ENCODE measurements at places on chromosomes 2 and 18.

GRCh38 chr2:2472044-2472443, 141.0 kb upstream of the MYT1L start:
- no peak for DNase-seq

- no peak for DNase-seq
Observed at GRCh38 chr2:185475914-185476313, 262.7 kb upstream of the FSIP2 start.

DNA sequence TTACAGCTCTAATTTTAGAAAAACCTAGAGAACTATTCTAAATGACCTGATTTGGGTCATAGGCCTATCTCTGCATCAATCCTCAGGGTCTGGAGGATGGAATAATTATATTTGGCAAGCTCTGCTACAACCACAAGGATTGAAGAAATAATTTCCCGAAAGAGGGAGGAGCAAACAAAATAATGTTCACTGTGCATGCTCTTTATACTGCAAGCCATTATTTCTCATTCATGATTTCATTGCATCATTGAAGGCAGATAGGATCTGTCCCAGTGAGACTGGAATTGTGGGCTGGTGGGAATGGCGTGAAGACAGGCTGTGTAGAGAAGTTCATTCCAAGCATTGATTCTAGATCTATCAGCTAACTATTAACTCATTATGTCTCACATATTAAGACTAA, 12.7 kb upstream of the MAPRE2 start:
- DNase-seq = no peak

- DNase-seq = no peak
Observed at GRCh38 chr18:47149457-47150028, 757 bp downstream of the HDHD2 start.

- DNase-seq = no peak
Observed at GRCh38 chr2:42558827-42559226, 9.6 kb upstream of the MTA3 start.

DNA sequence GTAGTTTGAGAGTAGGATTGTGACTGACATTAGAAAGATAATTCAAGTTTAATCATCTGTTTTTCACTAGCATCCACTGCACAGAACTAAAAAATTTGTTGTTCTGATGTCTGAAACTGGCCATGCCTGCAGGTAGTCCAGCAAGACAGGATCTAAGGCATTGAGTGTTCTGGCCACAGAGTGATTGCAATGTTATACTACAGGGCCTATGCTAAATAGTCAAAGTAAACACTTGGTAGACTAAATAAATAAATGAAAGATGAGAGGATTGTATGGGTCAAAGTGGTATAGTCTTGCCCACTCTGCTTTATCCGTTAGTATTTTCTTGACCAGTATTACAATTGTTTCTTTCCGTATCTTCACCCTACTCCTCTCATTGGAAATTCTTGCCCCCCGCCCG, 27.6 kb upstream of the FANCL start:
- no peak for DNase-seq

GRCh38 chr2:64192664-64193105, 48.5 kb upstream of the PELI1 start:
- DNase-seq = no peak

- DNase-seq = no peak
Observed at GRCh38 chr2:128354726-128355470, 36.2 kb upstream of the HS6ST1 start.

- no peak for DNase-seq
Observed at GRCh38 chr2:1842945-1843344, 98.6 kb upstream of the PXDN start.

DNA sequence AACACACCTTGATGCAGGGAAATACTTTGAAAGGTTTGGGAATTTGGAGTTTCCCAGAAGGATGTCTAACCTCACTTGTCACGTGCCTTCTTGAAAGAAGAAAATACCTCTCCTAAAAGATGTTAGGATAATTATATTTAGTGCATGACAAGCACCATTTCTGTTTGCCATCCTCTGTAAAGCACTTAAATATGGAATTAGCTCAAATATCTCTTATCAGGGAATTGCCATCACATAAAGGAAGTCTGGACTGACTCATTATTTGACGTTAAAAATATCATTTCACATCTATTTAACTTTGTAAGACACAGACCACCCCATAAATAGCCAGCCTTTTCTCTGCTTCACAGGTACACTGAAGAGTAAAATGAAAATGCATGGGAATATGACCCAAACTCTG, 140.1 kb downstream of the STK39 start:
- DNase-seq = no peak

DNA sequence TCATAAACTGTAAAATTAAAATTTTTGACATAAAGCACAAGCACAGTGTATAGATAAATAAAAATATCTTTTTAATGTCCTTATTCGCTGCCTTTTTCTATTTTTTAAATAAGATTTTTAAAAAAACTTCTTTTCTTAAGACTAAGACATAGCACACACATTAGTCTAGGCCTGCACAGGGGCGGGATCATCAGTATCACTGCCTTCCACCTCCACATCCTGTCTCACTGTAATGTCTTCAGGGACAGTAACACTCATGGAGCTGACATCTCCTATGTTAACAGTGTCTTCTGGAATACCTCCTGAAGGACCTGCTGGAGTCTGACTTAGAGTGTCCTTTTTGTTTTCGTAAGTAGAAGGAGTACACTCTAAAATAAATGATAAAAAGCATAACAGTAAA, 33.0 kb downstream of the VAPA start:
- no peak for DNase-seq

- no peak for DNase-seq
Observed at GRCh38 chr2:55761526-55761925, 67.9 kb upstream of the PNPT1 start.

GRCh38 chr2:177633910-177634294, 241.3 kb downstream of the AGPS start:
- DNase-seq = no peak

GRCh38 chr2:165623783-165624469, 154.4 kb downstream of the CSRNP3 start:
- no peak for DNase-seq

DNA sequence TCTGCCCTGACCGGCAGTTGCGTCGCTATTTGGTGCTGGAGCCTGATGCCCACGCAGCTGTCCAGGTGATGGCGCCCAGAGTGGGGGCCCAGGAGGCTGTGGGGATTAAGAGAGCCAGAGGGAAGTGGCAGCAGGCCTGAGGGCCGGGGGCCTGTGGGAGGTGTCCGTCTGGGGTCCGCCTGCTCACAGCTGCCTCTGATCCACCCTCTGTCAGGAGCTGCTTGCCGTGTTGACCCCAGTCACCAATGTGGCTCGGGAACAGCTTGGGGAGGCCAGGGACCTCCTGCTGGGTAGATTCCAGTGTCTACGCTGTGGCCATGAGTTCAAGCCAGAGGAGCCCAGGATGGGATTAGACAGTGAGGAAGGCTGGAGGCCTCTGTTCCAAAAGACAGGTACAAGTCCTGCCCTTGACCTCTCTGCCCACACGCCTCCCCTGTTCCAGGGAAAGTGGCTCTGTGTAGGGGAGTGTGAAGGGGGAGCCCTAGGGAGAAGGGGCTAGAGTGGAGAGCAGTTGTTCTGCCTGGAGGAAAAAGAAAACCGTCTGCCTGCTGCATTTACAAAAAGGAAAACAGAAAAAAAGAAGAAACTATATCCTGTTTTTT, 11.6 kb downstream of the STK11IP start:
- DNase-seq = no peak

DNA sequence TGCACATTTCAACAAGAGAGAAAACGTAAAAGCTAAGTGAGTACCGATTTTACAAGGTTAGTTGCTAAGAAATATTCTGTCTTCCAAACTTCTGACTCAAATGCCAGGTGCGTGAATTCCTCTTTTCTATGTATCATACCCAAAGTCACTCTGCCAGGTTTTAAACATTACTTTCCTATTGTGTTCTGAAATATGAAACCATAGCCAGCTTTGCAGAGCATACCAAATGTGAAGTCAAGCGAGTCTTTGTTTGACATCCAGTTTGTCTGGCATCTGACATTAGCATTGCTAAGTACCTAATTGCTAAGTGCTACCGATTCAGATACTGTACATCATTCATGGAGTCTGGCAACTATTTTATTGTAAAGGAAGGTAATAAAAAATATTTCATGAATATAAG, 321.9 kb upstream of the GALNT5 start:
- no peak for DNase-seq

- no peak for DNase-seq
Observed at GRCh38 chr2:239409976-239410375, 9.2 kb upstream of the HDAC4 start.

- DNase-seq = no peak
Observed at GRCh38 chr2:19809206-19809605, 92.6 kb downstream of the TTC32 start.

DNA sequence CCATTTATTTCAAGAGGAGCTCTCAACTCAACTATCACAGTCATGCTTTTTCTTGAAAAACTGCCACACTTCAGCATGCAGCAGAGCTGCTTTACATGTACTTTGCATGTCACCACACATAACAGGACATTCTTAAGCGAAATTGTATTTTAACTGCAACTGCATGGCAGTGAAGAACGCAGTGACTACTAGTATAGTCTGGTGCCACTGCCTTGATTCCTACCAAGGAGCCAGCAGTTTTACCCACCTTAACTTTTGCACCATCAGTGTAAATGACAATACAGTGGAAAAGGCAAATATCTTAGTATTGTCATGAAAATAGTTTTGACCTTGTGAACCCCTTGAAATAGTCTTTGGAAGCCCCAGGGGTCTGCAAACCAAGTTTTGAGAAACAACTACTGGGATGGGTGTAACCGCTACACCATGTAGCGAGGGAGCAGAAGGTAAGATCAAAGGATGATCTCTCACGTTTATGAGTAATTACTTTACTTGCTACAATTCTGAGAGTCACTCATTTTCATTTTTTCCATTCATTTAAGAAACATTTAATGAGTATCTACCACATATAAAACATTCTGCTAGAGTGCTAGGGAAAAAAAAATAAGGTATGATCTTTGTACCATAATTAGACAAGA, 32.3 kb upstream of the MPP4 start:
- no peak for DNase-seq

GRCh38 chr2:112794131-112794733, 9.9 kb upstream of the IL1A start:
- no peak for DNase-seq

DNA sequence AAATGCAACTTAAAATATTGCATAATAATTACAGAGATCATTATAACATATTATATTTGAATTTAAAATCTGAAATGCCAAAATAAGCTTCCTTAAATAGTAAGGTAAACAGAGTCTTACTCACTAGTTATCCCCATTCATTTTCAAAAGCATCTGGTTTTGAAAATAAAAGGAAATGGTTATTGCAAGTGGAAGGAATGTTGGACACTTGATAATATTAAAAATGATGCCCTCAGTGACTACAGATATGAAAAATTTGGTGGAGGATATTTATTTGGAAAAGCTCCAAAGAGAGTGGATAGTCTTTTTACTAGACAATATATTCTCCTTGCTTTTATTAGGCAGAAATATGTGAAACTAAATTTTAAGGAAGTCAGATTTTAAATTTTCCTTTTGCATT, 39.7 kb downstream of the CDH19 start:
- no peak for DNase-seq

DNA sequence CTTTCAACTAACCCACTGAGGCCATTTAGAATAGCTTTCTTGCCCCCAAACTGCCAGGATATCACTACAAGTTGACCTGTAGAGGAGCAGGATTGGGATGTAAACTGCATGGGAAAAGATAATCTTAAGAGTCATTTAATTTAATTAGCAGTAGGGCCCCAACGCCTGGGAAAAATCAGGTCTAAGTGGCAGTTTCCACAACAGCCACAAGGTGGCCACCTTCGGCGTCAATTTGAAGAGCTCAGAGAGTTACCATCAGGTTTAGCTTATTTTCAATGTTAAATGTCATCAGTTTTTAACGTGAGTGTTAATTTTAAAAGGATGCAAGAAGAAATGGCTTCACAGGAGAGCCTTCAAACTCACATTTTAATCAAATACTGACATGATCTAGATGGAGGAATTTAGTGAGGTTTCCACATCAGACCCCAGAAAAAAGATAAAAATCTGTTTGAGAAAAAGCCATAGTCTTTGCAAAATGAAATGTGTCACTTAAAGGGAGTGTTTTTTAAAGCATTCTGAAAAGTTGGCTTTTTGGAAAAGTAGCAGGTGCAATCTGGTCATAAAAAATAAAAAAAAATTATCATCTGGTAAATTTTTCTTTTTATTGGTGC, 77.3 kb upstream of the UPP2 start:
- no peak for DNase-seq

GRCh38 chr2:149908726-149909683, 321.4 kb upstream of the MMADHC start:
- DNase-seq = no peak

DNA sequence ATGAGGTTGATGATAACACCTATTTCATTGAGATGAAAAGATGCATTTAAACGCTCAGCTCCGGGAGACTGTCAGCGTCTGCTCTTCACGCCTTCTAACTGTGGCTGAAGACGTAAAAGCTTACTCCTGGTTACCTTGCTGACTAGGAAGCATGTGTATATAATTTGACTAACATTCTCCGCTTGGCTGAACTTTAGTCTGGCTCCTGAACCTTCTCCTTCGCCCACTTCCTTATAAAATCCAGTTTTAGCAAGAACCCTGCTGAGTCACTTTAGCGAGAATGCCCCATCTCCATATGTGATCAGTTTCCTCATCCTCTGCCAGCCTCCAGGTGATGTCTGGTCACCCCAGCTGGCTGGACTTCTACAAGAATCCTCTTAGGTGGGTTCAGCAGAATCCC, 12.7 kb upstream of the CREG2 start:
- DNase-seq = no peak

GRCh38 chr18:7492385-7492784, 74.7 kb upstream of the PTPRM start:
- no peak for DNase-seq

DNA sequence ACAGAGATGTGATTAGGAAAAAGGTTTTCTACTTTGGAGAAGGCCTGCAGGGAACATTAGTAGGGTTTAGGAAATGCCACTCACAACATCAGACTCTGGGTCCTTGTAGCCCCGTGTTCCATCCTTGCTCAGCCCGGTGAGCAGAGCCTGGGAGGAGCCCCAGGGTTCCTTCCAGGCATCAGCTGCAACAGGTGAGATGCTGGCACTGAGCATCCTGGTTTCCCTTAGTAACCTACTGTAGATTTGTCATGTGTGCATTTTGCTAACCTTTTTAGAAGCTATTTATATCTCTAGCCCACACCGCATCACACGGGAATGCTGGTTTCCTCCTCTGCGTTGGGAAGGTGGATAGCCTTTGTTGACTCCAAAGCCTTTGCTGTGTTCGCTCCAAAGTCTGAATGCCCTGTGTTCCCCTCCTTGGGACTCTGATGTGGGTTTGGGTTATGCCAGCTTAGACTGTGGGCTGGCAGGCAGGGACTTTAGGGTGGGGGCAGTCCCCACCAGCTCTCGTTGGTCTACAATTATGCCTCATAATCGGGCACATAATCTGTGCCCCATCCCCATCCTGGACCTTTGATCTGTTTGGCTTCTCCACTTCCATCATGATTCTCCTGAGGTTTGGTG, 69.3 kb downstream of the TMEM247 start:
- DNase-seq = no peak

DNA sequence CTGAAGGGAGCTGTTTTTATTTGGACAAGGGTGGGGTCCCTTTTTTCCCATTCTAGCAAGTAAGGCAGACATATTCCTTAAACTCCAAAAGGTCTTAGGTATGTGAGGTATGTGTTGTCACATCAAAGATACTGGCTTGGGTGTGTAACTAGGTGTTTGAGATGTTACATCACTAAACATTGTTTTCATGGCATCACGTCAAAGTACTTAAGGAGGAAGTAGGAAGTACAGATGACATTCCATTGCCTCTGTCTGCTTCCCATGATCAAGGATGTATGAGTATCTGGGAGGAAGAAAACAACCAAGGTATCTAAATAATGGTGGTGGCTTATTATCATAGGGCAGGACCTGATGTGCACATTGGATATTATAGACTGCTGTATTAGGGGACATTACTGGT, 39.3 kb downstream of the CD302 start:
- no peak for DNase-seq

All from stimulated activated CD4-positive, alpha-beta T cell treated with anti-CD3 and anti-CD28 coated beads, Interleukin-1b, Interleukin-23, amount 100 ng/mL, for 1 hour (primary cell).